GM13977 (cell line): ENCODE measurements at places on chromosomes 7 and 10.

DNA sequence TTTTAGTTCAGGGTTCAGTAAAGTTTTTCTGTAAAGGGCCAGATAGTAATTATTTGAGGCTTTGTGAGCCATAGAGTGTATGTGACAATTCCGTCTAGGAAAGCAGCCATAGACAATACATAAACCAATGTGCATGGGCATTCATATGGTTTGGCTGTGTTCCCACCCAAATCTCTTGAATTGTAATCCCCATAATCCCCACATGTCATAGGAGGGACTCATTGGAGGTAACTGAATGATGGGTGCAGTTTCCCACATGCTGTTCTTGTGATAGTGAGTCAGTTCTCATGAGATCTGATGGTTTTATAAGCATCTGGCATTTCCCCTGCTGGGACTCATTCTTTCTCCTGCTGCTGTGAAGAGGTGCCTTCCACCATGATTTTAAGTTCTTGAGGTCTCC lies 29.9 kb downstream of the SEC61G start:
- no peak for DNase-seq

DNA sequence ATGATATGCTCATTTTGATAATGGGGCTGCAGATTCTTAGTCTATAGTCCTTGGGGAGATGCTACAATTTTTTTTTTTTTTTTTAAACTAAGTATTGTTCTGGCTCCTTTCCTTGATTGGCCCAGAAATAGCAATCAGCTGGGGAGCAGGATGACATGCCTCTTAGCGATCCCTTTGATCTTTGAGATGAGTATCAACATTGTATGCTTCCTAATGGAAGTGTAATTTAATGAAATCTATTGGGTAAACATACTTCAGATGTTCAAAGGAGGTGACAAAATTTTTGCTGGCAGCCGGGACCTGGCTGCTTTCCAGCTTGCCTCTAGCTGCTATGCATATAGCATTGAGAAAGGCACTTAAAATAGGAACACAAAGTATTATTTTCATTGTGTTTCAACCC lies 43.5 kb downstream of the VTI1A start:
- no peak for DNase-seq

DNA sequence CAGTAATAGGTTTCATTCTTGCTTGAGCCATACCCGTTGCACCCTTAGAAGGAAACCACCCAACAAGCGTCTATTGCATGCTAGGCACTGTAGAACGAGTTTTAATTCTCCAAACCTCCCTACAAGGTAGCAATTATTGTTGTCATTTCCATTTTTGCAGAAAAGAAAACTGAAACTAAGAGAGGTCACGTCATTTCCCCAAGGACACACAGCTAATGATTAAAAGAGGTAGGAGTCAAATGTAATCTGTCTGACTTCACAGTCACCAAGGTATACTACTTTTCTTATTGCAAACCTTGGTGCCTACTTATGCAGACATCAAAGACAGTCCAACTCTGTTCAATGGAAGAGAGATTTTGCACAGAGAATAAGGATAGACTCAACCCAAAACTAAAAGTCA lies 49.1 kb upstream of the C1QL3 start:
- DNase-seq = peak; percentile 32

DNA sequence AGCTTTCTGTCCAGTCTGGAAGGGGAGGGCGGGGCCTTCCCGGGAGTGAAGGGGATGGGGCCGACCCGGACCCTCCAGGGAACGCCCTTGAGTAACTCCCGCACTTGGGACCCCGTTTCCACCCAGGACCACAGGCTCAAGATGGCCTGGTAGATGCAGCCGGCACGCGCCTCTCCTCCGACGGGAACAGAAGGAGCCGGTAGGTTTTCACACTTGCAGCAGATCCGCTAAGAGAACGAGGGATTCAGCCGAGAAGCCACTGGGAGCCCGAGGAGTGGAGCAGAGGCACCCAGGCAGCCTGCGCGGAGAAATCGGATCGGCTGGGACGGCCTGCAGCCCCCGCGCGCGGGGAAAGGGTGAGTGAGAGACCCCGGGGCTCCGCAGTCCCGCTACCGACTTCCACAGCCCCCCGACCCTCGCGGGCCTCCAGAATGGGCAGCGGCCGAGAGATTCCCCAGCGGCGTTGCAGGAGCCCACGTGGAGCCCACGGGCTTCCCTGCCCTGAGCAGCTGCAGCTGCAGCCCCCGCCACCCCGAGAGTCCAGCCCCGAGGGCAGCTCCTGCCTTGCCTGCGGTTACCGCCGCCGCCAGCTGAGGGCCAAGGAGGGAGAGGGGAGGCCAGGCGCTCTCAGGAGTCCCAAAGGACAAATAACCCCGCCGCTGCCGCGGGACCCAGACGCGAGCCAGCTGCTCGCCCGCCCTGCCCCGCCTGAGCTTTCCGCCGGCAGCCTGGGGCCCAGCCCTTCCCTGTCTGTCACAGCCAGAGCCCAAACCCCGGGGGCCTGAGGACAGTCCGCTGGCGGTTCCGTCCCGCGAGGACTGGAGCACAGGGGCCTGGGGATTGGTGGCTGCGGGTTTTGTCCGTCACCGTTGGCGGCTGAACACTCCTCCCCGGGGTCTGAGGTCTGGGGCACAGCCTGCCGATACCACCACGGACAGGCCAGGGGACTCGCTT lies 21.8 kb downstream of the IFT22 start:
- no peak for DNase-seq

GRCh38 chr7:45702751-45703150 lies 128.6 kb downstream of the ADCY1 start:
- no peak for DNase-seq

- no peak for DNase-seq
These were observed 83.7 kb downstream of the GRID1 start for GRCh38 chr10:86282664-86283465.

GRCh38 chr10:52297747-52298146 lies 16.3 kb upstream of the DKK1 start:
- no peak for DNase-seq
